ENCODE measurements at places on chromosomes 4 and X.

DNA sequence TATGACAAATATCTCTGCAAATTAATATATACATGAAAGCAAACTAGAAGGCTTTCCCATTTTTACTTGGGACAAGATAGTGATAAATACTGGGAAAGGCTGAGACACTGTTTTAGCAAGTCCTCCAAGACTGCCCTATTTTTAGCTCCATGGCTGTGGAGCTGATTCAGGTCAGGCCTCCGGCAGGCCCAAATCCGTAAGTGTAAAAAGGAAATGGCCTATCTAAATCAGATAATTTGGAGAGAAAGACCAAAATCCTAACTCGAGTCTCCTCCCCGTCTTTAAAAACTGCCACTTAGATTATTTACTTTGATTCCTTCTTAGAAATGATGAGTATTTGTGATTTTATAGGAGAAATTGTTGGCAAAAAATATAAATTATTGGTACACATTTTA, 2.9 kb downstream of the OTUD4 start:
- DNase-seq, result no peak

- no peak for DNase-seq
These were observed 456.5 kb upstream of the NDST3 start for GRCh38 chr4:117577686-117578311.

GRCh38 chr4:110160618-110161017, 37.8 kb downstream of the ELOVL6 start:
- no peak for DNase-seq

- no peak for DNase-seq
These were observed 196.5 kb upstream of the FTHL17 start for GRCh38 chrX:31268359-31268758.

- no peak for DNase-seq
These were observed 192.3 kb upstream of the NR3C2 start for GRCh38 chr4:148634476-148634875.

- no peak for DNase-seq
These were observed 80.4 kb downstream of the MAPK10 start for GRCh38 chr4:86279293-86279960.

GRCh38 chr4:4627111-4627510, 85.3 kb upstream of the STX18 start:
- DNase-seq, result no peak

GRCh38 chr4:119139822-119140252, 4.2 kb downstream of the MYOZ2 start:
- DNase-seq, result no peak

Data from D721Med (cell line).